NCI-H2107 (cell line): ENCODE measurements at places on chromosomes 2 and 18.

GRCh38 chr2:109458512-109458911 is 155.3 kb downstream of the SEPTIN10 start:
- DNase-seq = no peak

DNA sequence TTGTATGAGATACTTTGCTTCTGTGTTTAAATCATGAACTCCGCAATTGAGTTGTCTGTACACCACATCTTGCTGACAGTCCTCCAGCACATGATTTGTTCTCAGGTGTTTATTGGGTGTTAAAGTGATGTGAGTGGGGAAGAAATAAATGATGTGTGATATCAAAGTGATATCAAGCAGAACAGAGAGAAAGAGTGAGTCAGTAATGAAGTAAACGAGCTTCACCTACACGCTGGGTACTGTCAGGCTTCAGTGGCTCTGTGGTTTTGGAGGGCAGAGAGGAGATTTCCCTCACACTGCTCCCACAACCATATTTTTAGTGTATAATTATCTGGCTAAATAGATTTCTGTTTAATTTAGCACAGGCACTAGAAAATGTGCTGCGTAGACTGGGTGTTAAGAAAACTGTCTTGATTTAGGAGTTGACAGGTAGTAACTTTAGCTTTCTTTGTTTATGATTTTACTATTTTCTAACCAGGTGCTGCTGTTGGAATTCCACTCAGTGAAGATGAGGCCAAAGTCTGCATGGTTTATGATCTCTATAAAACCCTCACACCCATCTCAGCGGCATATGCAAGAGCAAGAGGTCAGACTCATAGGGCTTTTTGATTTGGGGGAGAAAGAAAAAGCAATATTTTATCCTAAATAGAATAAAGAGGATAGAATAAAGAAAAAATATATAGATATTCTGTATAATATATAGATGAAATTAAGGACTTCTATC is 21.2 kb downstream of the ATIC start:
- peak; percentile 62 for DNase-seq

- no peak for DNase-seq
Observed at GRCh38 chr2:160621748-160622147, 128.1 kb upstream of the RBMS1 start.

DNA sequence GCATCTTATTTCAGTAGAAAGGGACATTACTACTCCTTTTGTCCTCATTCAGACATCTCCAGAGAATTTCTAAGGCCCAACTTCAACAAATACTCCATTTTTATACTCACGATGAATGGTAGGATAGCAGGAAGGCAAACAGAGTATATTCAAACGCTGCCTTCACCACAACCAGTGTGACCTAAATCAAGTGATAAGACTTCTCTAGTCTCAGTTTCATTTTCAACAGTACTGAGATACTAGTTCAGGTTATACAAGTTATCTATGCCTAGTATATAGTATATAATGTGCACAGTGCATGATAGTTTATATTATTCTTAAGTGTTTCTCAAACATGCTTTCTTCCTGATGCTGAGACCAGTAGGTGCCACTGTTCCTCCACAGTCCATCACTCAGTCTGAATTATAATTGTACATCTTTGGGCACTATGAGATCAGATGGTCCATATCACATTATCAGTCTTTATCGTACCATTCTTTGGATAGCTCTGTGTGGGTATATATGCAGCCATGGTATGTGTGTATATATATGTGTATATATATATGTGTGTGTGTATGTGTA is 66.3 kb upstream of the RPE start:
- no peak for DNase-seq

GRCh38 chr18:59454909-59455727 is 96.1 kb upstream of the LMAN1 start:
- DNase-seq = no peak

DNA sequence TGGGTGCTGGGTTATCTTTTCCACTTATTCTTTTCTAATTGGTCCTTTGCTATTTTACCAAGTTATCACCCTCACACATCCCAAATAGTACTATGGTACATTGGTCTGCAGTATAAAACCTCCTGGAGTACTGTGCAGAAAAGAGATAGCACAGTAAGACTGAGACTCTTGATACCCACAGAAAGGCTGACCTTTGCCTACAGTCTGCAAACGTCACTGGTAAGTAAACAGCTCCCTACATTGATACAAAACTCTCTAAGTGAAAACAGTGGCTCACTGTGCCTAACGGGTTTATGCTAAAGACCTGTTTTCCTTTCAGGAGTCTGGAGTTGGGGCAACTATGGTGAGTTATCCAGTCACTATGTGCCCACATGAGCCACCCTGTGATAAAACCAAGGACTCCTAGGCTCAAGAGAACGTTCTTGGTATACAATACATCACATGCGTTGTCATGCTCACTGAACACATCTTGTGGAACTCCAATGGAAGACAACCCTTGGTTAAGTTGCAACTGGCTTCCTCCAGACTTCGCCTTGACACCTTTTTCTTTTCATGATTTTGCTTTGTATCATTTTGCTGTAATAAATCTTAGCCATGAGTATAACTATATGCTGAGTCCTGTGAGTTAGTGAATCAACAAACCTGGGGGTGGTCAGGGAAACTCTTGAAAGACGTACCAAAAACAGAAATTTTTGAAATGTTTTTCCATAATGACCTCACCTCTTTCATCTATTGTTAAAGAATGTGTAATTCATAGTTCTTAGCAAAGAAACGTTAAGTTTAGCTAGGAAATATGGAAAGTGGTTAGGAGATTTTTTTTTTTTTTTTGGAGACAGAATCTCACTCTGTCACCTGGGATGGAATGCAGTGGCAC is 104.9 kb downstream of the C2orf74 start:
- DNase-seq = no peak
